ENCODE measurements at places on chromosomes 3 and 15.

DNA sequence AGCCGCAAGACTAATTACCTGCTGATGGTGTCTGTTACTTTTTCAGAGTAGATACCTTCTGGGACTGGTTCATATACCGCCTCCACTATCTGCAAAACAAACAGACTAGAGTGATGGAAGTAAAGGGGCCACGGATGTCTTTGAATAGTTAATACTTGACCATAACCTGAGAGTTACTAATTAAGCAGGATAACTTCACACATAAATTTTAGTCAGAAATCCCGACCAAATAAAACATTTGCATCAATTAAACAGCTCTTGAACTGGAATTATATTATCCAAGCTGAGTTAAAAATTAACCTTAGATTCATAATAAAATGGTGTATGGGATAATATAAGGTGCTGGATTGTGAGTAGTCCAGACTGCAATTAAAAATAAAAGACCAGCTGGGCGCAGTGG, 167.7 kb downstream of the NEK10 start:
- no peak for DNase-seq

GRCh38 chr3:164250923-164251322, 827.4 kb downstream of the SI start:
- DNase-seq: no peak

DNA sequence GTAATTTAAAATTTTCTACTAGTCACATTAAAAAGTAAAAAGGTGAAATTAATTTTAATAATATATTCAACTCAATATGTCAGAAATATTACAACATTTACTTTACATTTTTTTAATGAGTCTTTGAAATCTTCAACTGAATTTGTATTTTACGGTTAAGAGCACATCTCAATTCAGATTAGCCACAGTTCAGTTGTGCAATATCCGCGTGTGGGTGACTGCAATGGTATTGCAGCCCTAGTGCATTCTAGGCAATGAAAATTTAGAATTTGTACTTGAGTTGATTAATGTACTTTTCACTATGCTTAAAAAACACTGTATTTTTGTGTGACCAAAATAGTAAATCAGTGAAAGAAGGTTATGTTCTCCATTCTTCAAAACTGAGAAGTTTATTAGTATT, 57.3 kb downstream of the CEP63 start:
- DNase-seq: peak; percentile 18

DNA sequence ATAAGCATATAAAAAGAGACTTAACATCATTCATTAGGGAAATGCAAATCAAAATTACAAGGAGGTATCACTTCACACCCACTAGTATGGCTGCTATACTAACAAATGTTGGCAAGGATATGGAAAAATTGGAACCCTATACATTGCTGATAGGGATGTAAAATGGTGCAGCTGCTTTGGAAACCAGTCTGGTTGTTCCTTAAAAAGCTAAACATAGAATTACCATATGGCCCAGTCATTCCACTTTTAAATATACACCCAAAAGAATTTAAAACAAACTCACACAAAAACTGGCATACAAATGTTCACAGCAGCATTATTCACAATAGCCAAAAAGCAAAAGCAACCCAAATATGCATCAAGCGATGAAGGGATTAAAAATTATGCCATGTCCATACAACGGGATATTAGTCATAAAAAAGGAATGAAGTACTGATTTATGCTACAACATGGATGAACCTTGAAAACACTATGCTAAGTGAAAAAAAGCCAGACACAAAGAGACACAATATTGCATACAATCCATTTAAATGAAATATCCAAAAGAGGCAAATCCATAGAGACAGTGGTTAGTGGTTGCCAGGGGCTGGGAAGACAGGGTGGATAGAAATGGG, 118.3 kb downstream of the OSBPL10 start:
- no peak for DNase-seq

- DNase-seq: no peak
These were observed 30.0 kb downstream of the SLC6A11 start for GRCh38 chr3:10845839-10846656.

DNA sequence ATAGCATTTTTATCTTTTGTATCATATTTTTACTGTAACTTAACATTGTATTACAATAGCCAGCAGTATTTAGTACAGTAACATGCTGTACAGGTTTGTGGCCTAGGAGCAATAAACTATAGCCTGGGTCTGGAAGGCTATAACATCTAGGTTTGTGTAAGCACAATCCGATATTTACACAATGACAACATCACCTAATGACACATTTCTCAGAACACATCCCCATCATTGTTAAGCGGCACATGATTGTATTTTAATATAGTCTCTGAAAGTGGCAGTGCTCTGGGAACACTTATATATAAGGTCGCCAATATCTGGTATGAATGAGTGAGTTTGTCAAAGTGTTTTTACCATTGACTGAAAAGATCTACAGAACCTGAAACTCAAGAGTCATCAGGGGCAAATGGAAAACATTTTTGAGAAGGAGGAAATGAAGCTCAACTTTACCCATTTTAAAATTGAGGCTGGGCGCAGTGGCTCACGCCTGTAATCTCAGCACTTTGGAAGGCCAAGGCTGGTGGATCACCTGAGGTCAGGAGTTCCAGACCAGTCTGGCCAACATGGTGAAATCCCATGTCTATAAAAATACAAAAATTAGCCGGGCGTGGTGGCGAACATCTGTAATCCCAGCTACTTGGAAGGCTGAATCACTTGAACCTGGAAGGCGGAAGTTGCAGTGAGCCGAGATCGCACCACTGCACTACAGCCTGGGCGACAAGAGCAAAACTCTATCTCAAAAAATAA, 38.8 kb upstream of the TNFSF10 start:
- no peak for DNase-seq

DNA sequence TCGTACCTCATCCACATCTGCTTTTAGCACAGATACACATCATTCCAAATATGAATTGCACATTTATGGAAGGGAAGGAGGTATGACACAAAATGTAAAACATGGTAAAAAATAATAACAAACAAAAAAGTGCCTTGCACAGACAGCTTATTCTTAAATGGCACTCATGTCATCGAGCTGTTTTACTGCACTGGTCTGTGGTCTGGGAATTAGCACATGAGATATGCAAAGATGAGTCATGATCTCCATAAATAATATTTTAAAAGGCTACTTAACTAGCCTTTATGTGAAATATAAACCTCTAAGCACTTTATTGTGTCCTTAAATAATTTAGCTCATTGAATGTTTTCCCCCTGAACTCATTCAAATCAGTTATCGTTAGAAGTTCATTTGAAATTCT, 142.2 kb upstream of the ZNF385D start:
- no peak for DNase-seq

DNA sequence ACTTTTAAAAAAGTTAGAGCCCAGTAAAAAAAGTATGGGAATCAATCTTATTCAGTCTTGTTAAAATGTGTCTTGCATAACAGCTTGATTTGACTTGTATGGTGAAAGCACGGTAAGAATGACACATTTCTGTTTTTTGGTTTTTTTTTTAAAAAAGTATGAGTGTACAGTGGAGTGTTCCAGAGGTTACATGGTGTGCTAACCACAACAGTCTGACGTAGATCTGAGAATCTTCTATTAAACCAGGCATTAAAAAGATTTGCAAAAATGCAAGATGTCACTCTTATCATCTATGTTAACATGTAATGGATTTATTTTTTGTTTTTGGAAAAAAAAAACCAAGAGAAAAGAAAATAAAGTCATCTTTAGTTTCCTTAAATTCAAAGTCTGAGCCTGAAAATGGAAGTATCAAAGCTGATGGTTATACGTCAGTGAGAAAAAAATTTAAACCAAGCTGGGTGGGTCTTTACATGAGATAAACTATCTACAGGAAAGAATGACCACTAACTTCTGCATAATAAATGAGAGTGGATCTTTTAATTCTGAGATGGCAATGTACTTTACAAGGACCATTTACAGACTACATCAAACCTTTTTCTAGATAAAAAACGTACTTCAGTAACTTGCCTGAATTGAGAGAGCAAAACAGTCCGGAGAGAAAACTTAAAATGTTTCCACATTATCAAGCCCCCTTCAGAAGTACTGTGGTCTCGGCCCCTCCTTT, 1.6 kb downstream of the GABPB1 start:
- no peak for DNase-seq

DNA sequence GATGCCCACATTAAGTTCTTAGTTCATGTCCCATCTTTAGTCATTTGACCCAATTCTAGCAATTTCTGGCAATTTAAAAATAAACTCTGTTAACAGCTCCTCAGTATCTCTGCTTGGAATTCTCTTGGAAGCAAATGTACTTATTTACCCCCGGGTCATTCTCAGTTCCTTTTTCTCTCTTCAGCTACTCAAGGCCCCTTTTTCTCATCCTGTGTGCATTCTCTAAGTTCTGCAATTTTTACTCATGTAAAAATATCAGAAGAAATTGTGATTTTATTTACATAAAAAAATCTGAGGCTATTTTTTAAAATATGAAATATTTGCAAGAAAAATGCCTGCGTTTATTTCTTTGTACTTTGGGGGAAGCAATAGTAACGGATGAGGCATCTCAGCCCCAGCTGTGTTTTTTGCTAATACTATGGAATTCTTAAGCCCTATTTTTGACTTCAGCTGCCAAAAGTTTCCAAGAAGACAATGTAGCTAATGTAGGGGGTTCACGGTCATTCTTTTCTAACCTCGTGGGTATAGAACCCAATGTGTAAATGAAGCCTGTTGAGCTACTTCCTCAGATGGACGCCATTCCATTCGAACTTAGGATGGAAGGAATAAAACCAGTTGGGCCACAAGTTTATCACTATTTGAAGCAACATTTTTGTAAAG, 20.0 kb downstream of the CERS3 start:
- DNase-seq: no peak

- no peak for DNase-seq
These were observed 4.3 kb downstream of the RYR3 start for GRCh38 chr15:33315044-33315443.

GRCh38 chr15:37682304-37682703, 252.1 kb upstream of the TMCO5A start:
- DNase-seq: no peak

GRCh38 chr15:42582569-42583375, 7.4 kb downstream of the STARD9 start:
- no peak for DNase-seq

DNA sequence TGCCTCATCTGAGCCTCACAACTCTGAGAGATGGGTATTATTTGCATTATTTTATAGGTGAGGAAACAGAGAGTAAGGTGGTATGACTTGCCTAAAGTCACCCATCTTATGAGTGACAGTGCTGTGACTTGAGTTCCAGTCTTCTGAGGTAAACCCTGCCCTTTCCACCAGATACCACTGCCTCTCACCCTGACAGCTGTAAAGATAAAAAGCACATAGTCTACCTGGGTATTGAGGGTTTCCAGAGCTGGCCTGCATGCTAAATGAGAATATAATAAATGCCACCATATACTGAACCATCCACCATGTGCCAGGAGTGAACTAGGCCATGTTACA, 25.6 kb downstream of the RASGRP1 start:
- no peak for DNase-seq

DNA sequence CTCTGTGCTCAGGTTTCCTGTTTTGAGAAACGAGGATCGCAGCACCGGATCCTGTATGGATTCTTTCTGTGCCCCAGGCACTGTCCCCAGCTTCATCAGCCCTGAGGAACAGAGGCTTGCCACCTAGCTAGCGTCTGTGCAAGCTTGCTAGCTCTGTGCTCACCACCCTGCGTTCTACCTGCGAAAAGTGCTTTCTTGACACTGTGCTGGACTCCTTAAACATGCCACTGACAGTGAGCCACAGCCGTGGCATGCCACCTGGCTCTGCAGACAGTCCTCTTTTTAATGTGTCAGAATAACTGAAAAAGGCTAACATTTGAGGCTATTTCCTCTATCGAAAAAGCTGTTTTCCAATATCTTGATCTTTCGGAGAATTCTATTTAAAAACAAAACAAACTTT, 1.4 kb downstream of the PGPEP1L start:
- DNase-seq: no peak
